ENCODE measurements at places on chromosomes 2 and 18.

GRCh38 chr2:40611196-40611595 lies 159.3 kb upstream of the SLC8A1 start:
- DNase-seq: no peak

DNA sequence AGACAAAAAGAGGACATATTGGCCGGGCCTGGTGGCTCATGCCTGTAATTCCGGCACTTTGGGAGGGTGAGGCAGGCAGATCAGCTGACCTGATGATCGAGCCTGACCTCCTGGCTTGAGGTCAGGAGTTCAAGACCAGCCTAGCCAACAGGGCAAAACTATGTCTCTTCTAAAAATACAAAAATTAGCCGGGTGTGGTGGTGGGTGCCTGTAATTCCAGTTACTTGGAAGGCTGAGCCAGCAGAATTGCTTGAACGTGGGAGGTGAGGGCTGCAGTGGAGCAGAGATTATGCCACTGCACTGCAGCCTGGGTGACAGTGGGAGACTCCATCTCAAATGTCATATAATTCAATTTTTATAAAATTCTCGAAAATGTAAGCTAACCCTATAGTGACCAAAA lies 84.5 kb downstream of the SEMA4F start:
- DNase-seq: no peak

DNA sequence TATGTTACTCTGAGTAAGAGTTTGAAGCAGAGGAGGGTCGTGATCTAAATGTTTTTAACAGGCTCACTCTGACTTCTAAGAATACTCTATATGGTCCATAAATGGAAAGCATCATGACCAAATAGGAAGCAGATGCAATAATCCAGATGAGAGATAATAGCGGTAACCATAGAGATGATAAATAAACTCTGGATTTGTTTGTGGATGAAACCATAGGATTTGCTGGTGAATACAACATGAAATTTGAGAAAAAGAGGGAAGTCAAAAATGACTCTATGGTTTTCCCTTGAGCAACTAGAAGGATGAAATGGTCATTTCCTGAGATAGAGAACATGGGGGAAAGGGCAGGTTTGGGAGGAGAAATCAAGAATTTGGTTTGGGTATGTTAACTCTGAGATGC lies 3.9 kb downstream of the HEATR5B start:
- no peak for DNase-seq

DNA sequence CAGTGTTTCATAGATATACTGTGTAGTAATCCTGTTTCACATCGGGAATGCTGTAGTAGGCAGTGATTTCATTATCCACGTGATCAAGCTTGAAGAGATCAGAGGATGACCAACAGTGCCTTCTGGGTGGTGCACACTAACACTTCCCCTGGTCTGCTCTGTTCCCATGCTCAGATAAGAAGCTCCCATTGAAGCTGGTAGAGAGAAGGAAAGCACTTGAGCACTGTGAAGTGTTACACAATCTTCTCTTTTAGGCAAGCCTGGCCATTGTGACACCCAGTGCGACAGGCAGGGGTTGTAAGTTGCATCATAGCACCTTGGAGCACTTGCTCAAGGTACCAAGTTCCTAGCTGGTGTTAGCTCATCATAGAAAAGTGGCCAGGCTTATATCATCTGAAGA lies 30.6 kb upstream of the GPD2 start:
- DNase-seq: no peak

GRCh38 chr2:39091063-39091462 lies 29.8 kb downstream of the SOS1 start:
- DNase-seq: no peak

GRCh38 chr2:19178175-19178574 lies 180.2 kb downstream of the OSR1 start:
- DNase-seq: no peak

DNA sequence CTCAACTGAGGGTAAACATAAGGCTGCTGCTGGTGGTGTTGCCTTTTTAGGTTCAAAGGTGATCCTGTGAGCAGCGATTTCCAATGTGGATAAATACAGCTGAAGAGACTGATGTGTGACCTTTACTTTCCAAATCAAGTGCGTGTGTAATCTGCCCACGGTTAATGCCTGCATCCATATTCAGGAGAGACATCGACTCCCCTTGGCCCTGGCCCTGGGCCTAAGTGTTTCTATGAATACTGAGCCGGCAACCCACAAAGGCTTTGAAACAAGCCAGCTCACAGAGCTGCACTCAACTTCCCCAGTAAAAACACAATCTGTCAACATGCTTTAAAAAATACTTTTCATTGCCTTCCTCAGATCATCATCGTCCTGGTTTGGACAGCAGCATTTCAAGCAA lies 1026.6 kb downstream of the TMEM182 start:
- no peak for DNase-seq

DNA sequence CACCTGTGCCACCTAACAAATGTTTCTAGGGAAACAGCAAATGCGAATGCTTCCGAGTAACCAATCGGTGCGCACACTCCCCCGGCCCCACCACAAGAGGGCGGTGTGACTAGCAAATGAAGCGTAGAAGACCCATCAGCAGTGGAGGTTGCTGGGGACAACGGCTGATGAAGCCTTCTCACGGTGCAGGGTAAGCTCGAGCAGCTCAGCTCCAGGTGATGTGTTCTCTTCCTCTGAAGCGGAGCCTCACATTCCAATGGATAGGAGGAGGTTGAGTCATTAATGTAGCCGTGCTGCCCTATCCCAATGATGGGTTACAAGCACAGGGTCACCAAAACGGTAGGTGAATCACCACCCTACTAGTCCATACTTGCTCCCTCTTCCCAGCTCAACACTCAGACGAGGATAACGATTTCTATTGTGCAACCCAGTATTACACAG lies 127.6 kb upstream of the TWIST2 start:
- DNase-seq: peak; percentile 71

GRCh38 chr2:208329485-208329884 lies 63.4 kb downstream of the PIKFYVE start:
- DNase-seq: no peak

GRCh38 chr2:54610700-54611099 lies 112.8 kb upstream of the EML6 start:
- no peak for DNase-seq

DNA sequence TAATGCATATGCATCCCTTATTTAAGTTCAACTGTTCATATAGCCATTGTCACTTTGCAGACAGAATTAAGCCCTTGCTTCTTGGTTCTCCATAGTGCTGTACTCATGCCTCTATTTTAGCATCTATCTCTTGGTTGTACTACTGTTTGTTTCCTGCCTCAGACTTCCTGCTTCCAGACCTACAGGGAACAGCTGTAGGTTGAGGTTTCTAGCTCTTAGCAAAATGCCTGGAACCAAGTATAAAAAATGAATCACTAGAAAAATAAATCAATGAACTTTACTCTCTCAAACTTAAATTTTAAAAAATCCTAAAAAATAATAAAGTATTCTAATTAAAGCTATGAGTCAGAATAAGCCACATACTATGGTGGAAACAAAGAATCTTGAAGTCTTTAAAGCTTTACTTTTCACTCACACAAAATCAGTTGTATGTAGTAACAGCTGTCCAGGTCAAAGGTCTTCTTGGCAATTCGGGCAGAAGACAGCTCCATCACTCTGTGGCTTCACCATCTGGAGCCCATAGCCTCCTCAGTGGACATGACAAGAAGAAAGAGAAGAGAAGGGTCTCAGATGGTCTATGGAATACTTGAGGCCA lies 1228.1 kb upstream of the GYPC start:
- DNase-seq: no peak

- no peak for DNase-seq
Observed at GRCh38 chr2:201796478-201796865, 9.9 kb upstream of the CDK15 start.

- DNase-seq: no peak
Observed at GRCh38 chr2:49933711-49934110, 779.4 kb upstream of the FSHR start.

- no peak for DNase-seq
Observed at GRCh38 chr2:85250045-85250444, 77.7 kb downstream of the TGOLN2 start.

DNA sequence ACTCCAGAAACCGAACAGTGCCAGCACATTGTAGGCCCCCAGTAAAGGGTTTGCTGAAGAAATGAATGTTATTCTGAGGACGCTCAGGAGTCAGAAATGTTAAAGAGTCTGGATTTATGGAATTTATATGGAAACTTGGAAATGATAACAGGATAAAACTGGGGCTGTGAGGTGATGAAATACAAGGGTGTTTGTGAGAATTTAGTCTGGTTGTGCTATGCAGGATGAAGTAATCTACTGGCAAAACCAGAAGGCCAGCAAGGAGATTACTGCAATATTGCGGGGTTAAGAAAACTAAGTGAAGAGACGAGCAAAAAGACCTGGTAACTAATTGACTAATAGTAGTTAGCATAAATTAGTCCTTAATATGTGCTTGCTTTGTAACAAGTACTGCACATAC lies 467.8 kb downstream of the ZEB2 start:
- no peak for DNase-seq

DNA sequence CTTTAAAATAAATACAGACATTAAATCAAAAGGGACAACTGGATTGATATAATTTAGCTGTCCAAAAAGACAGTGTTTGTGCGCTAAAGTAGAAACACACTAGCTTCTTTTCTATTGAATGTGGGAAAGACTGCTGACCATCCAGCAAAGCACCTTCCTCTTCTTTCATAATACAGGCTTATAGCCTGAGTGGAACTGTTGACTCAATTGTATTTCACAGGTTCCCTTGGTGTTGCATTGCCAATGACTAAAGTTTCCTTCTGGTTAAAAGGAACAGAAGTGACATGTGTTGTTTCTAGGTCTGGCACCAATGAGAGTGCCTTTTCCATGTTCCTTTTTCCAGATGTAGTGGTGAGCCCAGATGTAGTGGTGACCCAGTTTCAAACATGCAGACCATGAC lies 412.3 kb downstream of the RNF144A start:
- no peak for DNase-seq

GRCh38 chr2:190121305-190121704 lies 58.8 kb upstream of the MSTN start:
- DNase-seq: no peak

DNA sequence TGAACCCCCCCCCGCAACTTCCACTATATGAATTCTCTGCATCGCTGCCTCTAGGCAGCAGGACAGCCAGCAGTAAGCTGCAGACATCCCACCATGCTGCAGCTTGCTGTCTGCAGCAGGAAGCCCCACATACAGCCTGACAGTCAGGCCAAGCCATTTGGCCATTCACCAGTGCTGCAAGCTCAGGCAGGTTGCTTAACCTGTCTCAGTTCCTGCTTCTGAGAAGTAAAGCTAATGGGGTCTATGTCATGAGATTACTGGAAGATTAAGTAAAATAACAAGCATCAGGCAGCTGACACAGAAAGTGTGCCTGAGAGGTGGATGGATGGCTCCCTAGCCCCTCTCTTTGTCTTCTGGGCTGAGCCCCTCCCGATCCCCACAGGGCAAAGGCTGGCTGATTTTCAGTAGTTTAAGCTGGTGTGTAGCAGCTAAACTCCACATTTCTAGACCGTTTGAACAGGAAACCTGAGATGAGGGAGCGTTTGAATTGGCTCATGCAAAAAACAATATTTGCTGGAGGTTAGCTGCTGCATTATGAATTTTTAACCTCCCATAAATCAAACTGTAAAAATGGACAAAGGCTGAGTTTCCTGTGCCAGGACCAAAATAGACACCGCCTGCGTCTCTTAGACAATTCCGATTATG lies 193.8 kb upstream of the ARL4C start:
- no peak for DNase-seq

DNA sequence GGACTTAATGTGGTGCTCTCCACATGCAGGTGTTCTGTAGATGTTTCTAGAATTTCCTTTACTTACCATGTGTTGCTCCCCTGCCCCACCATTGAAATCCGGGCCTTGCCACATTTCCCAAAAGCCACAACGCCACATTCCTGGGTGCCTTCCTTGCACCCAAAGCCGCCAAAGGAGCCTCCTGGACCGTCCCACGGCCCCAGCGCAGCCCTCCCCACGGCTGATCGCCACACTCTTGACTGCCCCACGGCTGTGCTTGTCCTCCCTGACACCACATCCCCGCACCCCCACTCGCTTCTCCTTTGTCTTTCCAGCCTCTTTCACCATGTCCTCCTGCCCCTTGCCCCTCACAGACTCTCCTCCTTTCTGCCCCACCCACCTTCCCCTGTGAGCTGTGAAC lies 40.2 kb upstream of the CHMP1B start:
- no peak for DNase-seq

- no peak for DNase-seq
Observed at GRCh38 chr2:224938651-224939182, 103.6 kb downstream of the DOCK10 start.

- DNase-seq: no peak
Observed at GRCh38 chr18:33804258-33804657, 226.2 kb downstream of the ASXL3 start.

DNA sequence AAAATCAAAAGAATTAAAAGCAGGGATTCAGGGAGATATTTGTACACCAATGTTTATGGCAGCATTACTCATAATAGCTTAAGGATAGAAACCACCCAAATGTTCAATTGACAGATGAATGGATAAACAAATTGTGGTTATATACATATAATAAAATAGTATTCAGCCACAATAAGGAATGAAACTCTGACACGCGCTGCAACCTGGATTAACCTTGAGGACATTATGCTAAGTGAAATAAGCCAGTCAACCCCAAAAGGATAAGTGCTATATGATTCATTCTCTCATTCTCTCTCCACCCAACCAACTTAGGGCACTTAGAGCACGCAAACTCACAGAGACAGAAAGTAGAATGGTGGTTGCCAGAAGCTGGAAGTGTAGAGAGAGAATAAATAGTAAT lies 216.8 kb upstream of the SLC14A2 start:
- DNase-seq: no peak

DNA sequence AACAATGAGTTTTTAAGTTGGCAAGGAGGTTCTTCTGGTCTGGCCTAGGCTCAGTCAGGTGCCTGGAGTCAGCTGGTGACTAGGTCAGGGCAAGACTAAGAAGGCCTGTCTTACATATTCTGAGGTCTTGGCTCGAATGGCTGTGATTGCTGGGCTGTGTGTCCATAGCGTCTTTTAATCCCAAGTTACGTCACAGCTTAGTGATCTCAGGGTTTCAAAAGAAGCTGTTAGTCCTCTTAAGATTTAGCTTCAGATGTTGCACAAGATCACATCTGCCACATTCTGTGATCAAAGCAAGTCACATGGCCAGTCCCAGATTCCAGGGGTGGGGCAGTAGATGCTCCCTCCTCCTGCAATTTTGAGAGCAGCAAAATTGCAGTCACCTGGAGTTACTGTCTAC lies 61.3 kb downstream of the PKP4 start:
- DNase-seq: no peak

GRCh38 chr2:198004173-198004572 lies 199.8 kb downstream of the PLCL1 start:
- DNase-seq: no peak

GRCh38 chr2:45769056-45769455 lies 117.6 kb downstream of the PRKCE start:
- DNase-seq: no peak

GRCh38 chr18:9869715-9870430 lies 15.9 kb upstream of the TXNDC2 start:
- DNase-seq: no peak

DNA sequence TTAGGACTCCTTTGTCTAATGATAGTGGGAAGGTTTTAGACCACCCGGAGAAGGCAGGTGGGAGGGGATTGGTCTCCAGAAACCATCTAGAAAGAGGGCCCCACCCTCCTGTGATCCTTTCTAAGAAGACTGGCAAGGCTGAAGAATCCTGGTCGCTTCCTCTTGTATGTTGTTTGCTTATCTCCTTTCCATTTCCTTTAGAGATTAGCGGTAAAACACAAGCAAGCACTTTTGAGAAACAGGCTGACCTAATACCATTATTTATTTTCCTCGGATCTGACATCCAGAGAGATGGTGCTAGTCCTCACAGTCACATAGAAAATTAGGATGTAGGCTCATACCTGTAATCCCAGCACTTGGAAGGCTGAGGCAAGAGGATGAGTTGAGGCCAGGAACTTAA lies 45.2 kb upstream of the SPRED2 start:
- no peak for DNase-seq
